ENCODE measurements at places on chromosomes 3 and 15. TPM values are rescaled to one million over a fixed set of nuclear protein-coding genes. Genes with fewer than 3 reads are reported as not detected.

Gene AP3B2
- polyA plus RNA-seq = 1.6 TPM

Gene SNX33
- polyA plus RNA-seq = 27.0 TPM

Gene TRIM59
- 17.8 TPM for polyA plus RNA-seq

Gene TERC
- not detected for polyA plus RNA-seq

Gene SH2D7
- polyA plus RNA-seq = 0.33 TPM

Gene ACKR2
- 3.5 TPM for polyA plus RNA-seq

Gene CAPN3
- polyA plus RNA-seq = 26.9 TPM

Gene TNFSF10
- polyA plus RNA-seq = 41.7 TPM

Gene SNX4
- 65.0 TPM for polyA plus RNA-seq

Gene CCR4
- 0.19 TPM for polyA plus RNA-seq

Gene DGKG
- 0.52 TPM for polyA plus RNA-seq

Gene LRRC34
- 8.1 TPM for polyA plus RNA-seq

Gene ALDH1A3
- 43.3 TPM for polyA plus RNA-seq

Gene CFAP100
- 0.46 TPM for polyA plus RNA-seq

Gene GRK7
- 0.13 TPM for polyA plus RNA-seq

Gene GOLGA6L2
- polyA plus RNA-seq = not detected

Gene EBLN2
- polyA plus RNA-seq = 7.8 TPM

Gene XCR1
- polyA plus RNA-seq = 0.23 TPM
